ENCODE measurements at places on chromosomes 3 and 15.

GRCh38 chr3:33962396-33962795, 164.0 kb downstream of the PDCD6IP start:
- DNase-seq, result no peak

DNA sequence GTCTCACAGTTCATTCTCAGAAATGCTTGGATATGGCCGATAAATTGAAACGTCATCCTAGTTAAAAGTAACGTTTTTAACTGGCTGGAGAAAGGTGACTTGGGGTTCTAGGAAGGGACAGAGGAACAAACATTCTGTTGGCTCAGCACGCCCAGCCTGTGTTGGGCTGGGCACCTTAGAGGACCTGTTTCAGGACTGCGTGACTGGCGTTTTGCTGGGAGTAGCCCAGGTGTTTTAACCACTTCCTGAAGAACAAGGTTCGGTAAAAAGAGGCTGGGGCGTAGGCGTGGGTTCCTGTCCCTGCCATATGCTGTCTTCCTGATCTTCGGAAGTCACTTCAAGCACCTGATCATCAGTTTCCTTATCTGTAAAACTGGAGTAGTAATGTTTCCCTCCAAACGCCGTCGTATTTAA, 1.1 kb upstream of the TLNRD1 start:
- no peak for DNase-seq

- no peak for DNase-seq
Observed at GRCh38 chr15:98043160-98044014, 82.9 kb downstream of the ARRDC4 start.

- no peak for DNase-seq
Observed at GRCh38 chr3:98717584-98717983, 45.6 kb upstream of the ST3GAL6 start.

DNA sequence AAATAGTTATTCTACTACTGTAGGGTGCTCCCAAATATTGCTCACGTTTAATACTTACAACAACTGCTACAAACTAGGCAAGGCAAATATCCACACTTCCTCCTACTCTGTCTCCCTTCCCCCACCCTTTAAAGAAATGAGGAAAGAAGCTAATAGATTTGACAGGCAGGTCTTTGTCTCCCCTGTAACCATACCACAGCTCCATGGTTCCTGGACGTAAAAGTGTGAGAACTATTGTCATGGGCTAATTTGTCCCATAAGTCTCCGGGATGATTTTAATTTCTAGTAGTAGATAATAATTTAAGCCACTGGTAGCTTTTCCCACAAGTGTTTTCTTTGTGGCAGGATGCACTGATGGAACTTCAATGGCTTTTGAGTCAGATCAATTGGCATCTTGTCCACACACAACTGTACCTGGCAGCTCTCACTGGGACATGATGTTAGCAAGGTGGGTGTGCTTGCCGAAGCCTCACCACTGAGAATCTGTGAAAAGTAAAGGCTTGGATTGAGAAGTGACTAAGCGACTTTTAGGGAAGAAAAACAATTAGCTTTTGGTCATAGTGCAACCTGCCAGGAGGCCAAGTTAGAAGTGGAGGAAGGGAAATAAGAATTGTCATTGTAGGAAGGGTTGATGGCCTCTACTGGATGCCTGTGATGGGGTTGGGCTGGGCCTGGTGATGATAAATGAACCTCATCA, 1.4 kb upstream of the CPOX start:
- no peak for DNase-seq

- DNase-seq, result no peak
Observed at GRCh38 chr3:183172051-183172639, 9.6 kb upstream of the LAMP3 start.

DNA sequence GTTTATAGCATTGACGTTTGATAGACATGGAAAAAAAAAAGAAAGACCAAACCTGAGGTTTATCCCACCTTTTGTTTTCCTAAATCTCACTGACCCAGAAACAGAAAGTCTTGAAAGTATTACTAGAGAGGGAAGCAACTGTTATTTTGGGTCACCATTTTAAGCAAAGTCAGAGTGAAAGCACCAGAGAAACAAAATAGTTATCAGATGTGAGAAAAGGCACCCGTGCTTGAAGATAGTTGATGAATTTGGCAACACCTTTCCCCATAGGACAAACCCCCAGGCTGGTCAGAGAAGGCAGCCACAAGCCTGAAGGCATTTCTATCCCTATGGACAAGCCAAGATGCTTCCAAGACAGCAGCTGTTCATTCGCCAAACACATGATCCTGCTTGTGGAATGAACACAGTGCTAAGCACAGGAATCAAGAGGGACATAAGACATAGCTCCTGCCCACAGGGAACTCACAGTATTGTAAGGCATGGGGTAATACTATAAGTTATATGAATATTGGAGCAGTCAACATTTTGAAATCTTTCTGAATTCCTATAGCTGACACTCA, 170.9 kb downstream of the ERC2 start:
- no peak for DNase-seq

DNA sequence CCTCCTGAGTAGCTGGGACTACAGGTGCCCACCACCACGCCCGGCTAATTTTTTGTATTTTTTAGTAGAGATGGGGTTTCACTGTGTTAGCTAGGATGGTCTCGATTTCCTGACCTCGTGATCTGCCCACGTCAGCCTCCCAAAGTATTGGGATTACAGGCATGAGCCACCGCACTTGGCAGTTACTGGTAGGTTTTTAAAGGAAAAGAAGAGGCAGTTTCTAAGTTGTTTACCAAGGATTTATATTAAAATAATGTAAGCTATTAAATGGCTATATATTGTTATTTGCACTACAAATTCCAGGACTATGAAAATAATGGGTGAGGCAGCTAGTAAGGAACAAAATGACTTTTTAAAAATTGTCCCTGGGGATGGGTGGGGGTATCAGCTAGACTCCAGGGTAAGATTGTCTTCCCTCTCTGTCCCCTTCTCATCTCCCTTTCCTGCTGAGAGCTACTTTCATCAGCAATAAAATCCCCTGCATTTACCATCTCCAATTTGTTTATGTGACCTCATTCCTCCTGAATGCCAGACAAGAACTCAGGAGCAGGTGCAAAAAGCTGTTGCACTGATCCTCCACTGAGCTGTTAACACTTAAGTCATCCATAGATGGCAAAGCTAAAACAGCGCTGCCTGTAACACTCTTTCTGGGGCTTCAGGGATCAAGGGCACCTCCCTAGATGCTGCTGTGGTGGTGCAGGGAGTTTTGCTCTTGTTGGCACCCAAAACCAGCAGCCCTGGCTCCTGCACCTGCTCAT, 165.2 kb downstream of the ZPLD1 start:
- DNase-seq, result no peak

DNA sequence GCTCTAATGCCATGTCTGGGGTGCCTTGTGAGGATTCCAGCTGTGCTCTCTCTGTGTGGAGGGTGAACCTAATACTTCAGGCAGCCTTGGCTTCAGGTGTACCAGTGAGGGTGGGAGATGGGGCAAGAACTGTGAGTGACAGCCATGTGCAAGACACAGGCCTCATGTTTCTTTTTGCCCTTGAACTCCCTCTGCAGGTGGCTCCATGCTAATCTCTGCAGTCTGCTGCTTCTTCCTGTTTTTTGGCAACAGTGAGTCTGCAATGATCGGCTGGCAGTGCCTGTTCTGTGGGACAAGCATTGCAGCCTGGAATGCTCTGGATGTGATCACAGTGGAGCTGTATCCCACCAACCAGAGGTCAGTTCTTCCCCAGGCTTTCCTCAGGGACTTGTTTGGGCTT, 189.3 kb downstream of the SV2B start:
- peak; percentile 16 for DNase-seq

DNA sequence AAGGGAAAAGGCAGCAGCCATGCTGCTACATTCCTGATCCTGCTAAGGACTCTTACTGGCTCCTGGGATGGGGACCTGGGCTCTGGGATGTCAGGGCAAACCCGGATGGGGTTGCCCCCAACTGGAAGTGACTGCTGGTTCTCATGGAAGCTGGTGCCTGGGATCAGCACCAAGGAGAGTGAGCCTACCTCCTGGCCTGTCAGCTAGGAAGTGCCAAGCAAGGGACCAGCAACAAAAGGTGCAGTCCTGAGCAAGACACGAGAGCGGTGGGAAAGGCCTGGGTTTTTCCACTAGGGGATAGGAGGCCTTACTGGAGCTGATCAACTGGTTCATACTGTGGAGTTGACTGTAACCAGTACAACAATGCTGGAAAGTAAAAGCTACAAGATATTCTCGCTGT, 47.9 kb upstream of the SYNM start:
- no peak for DNase-seq

DNA sequence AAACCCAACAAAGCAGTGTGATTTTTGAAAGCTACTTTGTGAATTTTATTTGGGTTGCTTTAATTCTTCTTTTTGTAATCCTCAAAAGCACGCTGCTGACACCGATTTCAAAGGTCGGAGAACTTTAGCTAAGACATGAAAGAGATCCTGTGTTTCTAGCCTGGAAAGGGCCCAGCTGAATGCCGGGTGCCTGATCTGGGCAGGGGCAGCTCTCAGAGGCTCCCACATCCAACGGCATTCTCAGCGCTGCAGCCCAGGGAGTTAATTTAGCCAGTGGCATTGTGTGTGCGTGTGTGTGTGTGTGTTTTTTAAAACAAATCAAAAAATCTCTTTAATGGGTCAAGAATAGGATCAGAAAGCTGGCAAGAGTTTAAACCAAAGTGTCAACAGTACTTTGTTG, 6.6 kb downstream of the RBP1 start:
- DNase-seq, result no peak

GRCh38 chr3:116614795-116615362, 94.7 kb upstream of the TUSC7 start:
- peak; percentile 62 for DNase-seq

DNA sequence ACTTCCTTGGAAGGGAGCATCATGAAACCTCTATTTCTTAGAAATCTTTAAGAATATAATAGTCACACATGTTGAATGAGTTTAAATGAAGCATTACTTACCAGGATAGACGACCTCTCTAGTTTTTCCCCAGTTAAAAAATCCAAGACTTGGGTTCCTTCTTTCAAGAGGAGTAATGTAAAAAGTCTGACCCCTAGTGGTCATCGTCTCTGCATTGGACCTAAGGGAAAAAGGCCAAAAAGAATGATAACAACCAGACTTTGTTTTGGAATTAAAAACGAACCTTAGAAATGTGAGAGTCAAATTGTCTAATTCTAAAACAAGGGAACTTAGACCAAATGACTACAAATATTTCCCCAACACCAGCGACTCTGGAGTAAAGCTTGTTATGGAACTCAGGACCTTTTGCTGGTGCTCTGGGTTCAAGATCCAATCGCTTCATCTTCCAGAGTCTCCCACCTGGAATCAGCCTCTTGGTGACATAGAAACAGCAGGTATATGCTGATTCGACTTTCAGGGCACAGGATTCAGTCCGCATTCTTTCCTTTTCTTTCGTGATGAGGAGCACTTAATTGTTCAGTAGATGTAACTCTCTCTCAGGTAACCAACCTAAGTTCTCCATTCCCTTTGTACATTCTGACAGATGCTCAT, 214.8 kb upstream of the TPRG1 start:
- peak; percentile 79 for DNase-seq

- DNase-seq, result no peak
Observed at GRCh38 chr3:181417748-181418147, 294.0 kb upstream of the SOX2 start.

DNA sequence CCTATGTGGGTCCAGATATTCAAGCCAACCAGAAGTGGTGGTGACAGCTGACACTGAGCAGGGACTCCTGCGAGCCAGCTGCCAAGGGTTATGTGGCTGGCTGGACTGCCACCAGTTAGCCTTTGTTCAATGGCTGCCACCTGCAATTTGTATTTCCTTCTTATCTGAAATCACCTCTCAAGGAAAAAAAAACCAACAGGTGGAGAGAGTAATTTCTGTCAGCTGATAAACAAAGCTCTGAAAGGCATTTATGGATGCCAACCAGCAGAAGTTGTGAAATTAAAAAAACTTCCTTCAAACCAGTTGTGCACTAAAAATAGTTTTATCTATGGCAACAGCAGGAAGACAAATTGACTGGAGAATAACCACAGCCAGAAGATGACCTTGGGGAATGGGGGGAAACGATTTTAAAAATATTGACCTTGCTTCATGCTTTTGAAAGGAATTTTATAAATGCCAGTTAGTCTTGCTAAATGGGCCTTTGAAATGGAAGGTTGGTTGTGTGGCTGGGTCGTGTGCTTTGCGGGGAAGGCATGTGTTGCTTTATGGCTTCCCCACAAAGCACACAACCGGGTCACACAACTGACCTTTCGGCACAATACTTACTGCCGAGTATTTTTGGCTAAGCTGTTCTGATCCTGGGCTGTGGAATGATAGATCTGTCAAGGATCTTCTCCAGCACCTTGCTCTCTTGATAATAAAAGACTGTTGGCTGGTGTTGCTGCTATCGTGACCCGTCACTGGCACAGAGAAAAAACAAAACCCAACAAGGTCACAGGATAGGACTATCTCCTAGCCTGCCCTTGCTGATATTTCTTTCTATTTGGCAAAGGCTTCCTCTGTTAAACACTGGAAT, 3.5 kb downstream of the MYZAP start:
- DNase-seq, result no peak

DNA sequence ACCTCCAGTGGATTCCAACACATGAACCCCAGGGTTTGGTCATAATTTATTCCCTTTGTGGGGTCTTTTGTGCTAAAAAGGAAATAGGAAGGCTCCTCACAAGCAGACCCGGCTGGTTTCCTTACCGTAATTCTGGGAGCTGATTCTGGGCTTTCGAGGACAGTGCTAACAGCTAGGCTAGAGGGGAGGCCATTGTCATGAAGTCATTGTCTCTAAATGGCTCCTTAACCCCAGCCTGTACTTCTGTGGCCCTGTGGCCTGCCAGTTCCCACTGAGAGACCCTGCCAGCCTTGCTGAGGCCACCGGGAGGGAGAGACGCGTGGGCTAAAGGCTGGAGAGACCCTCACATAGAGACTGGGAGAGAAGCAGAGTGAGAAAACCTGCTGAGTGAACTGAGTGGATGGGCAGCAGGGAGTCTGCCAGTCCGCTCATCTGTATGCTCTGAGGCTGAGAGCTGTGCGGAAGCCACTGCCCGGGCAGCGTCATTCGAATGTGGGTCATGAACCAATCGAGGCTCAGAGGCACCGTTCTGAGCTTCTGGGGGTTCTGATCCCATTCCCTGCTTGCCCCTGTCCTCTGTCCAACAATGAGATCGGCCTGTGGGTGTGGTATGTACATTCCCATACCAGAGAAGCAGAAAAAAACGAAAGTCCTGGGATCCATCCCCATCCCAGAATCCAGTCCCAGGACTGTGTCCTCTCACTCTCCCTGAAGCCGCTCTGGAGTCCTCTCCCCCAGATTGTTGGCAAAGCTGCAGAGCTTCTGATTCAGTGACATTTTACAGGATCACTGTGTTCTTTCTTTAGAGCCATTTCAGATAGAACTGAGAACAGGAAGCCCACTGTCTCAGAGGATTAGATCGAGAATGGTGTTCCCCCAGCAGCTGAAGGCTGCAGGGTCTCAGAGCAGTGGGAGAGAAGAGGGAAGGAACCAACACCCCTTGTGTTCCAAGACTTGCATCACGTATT, 21.3 kb upstream of the DGKG start:
- DNase-seq, result no peak

DNA sequence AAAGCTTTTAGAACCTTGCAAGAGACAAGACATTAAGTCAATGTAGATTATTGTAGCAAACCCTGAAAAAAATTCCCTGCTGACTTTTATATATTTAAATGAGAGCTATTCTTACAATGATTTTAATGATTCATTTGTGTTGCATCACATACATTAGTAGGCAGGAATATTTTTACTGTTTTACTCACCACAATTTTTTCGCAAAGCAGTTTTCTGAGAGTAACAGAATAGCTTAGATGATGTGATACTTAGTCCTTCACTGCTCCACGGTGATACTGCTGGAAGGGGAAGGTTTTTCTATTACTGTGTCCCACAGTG, 43.9 kb upstream of the CLRN1 start:
- no peak for DNase-seq

All from A673 (cell line).